ENCODE measurements at places on chromosomes 2 and 18.

- DNase-seq, result peak; percentile 58
Measured at GRCh38 chr2:102736110-102736409, 25.8 kb upstream of the TMEM182 start.

DNA sequence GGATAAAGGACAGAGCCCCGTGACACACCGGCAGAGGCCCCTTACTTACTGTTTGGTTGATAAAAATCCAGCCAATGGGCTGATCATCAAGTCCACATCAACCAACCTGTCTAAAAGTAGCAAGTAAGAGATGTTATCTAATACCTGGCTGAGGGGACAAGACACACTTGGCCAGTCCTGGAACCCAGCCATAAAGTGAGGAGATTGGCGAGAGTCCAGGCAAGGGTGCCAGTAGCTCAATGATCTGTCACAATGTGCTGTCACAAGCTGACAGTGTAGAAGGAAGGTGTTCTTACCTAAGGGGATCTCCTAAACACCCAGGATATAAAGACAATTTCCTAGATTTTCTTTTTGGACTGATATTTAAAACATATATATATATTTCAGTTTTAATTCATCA, 61.7 kb upstream of the IL1R2 start:
- DNase-seq, result no peak

GRCh38 chr18:6370410-6370809, 44.3 kb downstream of the L3MBTL4 start:
- peak; percentile 29 for DNase-seq

DNA sequence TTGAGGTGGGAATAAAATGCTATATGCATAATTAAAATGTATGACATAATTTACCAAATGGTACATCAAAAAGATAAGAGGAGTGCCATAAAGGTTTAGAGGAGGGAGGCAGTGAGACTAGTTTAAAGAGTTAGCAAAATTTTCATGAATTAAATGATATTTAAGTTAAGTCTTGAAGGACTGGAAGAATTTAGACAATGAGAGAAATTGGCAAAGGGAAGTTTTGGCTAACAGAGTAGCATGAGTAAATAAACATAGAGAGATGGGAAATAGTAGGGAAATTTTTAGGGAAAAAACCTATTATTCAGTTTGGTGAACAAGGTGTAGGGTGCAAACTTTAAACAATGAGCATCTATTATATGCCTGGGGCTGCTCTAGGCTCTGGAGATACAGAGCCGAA, 68.8 kb downstream of the CAVIN2 start:
- no peak for DNase-seq

DNA sequence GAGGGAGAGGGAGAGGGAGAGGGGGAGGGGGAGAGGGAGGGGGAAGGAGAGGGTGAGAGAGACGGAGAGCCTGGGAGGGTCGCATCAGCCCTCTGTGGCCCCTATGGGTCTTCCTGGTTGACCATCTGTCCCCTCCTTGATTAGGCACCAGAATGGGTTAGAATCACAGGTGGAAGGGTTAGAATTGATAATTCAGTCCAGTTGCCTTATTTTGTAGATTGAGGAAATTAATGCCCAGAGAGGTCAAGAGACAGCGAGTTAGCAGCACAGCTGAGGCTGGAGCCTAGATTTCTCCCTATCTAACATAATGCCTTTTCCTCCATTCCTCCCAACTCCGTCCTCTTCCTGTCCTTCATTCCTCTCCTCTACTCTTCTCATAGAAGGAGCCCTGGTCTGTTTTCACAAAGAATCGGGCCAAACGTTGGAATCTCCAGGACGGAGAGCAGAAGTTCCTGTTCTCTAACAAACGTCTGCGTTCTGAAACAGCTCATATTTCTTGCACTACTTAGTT, 338 bp upstream of the THUMPD2 start:
- no peak for DNase-seq

DNA sequence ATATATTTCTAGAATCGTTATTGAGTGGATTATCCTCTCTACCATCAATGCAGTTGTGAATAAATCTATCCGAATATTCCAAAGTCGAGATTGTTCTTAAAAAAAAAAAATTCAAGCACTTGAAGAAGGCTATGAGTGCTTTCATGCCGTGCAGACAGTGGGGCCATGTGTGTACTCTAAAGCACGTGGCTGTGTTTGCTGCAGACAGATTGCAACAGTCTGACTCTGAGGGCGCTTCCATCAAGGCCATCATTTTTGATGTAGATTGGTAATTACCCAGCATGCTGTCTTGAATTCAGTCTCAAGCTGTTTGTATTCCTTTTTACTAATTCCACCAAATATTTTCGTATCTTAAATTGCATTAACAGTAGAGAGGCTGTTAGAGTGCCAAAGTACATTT, 325.9 kb upstream of the LINC00305 start:
- DNase-seq, result no peak

GRCh38 chr18:75492852-75493251, 65.3 kb upstream of the SMIM21 start:
- no peak for DNase-seq

GRCh38 chr18:54127759-54128378, 96.6 kb downstream of the MBD2 start:
- DNase-seq, result peak; percentile 54

- DNase-seq, result no peak
Measured at GRCh38 chr2:86072271-86072858, 33.3 kb downstream of the POLR1A start.

- no peak for DNase-seq
Measured at GRCh38 chr2:186445506-186445905, 40.6 kb upstream of the ZC3H15 start.

GRCh38 chr2:193818801-193819499, 1624.2 kb upstream of the TMEFF2 start:
- no peak for DNase-seq

- no peak for DNase-seq
Measured at GRCh38 chr18:36628435-36629137, 200.2 kb downstream of the TPGS2 start.

DNA sequence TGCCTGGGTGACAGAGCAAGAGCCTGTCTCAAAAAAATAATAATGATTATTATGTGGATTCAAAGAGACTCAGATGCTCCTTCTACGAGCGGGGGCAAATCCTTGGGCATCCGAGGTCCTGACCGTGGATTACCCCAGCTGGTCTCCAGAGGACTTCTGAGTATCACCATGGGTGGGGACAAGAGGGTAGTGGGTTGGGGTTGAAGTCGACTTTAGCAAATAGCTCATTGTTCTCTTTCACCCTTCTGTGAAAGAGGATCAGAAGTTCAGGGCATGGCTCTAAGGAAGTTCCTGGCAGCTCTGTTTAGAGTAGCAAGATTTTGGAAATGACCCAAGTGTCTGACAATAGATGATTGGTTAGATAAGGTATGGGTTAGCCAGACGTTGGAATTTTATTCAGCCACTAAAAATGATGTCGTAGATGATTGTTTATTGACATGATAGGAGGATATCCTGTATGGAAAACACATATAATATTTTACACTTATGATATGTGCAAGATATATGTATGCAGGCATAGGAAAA, 59.0 kb upstream of the SPRED2 start:
- no peak for DNase-seq

DNA sequence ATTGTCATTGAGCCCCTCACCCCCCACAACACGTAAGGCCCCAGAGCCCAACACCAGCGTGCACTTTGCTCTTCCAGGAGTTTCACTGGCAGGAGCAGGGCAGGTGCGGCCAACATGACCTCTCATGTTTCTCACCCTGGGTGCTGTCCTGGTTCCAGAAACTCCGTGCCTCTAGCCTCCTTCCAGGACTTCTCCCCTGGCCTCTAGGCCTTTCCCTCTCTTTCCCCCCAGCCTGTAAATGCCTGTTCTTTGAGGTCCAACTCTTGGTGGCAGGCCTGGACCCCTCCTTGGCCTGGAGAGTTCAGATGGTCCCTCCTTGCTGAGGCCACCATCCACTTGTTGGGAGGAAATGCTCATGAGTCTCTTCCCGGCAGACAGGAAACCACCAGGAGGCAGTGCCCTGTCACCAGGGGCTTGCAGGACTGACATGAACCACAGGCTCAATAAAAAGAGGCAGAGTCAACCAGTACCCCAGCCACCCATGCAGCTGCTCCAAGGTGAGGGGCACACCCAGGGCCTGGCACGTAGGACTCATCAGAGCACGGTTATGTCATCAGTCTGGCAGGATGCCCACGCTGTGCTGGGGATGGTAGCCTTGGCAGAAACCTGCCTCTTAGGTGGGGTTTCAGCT, 1.5 kb downstream of the MALL start:
- DNase-seq, result peak; percentile 14

- DNase-seq, result no peak
Measured at GRCh38 chr18:31651369-31651768, 33.0 kb downstream of the B4GALT6 start.

- DNase-seq, result no peak
Measured at GRCh38 chr18:55477860-55478581, 110.0 kb downstream of the TCF4 start.

DNA sequence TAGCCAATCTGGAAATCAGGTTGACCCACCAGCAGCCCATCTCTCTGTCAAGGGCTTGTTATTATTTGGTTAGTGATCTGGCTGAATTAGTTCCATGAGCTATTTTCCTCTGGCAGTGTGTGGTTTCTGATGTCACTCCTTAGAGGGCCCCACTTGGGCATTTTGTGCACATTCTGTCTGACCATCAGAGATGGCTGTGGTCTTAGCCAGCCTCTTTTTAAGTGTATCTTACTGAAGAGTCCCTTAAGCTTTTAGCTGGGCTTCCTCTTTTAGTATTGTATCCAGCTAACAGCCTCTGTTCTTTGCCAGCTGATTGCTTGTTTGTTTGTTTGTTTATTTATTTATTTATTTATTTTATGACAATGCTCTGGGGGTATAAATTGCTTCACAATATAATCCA, 951.1 kb upstream of the CNTNAP5 start:
- DNase-seq, result no peak

GRCh38 chr2:68828887-68829708, 42.1 kb downstream of the BMP10 start:
- DNase-seq, result no peak

DNA sequence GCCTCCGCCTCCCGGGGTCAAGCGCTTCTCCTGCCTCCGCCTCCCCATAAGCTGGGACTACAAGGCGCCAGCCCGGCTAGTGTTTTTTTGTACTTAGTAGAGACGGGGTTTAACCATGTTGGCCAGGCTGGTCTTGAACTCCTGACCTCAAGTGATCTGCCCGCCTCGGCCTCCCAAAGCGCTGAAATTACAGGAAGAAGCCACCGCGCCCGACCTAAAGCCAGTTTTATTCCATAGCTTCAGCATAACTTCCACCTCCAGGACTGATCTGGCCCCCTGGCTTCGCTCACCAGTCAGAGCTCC, 783 bp upstream of the TXNL4A start:
- DNase-seq, result no peak

DNA sequence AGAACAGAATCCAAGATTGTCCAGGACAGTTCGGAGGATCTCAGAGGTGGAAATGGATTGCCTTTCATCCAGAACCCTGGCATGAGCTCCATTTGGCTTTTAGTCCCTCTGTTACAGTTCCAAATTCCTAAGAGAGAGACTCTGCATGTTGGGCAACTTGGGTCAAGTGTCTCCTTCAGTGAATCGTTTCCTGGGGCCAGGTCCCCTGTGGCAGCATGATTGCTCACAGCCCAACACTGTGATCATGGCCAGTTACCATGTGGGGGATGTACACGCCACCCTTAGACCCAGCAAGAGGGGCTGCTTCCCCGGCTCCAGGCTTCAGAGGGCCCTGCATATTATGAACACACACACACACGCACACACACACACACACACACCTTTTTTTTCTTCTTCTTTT, 118.6 kb upstream of the GLI2 start:
- DNase-seq, result no peak

GRCh38 chr2:25383806-25384205, 42.1 kb upstream of the DNMT3A start:
- DNase-seq, result no peak

DNA sequence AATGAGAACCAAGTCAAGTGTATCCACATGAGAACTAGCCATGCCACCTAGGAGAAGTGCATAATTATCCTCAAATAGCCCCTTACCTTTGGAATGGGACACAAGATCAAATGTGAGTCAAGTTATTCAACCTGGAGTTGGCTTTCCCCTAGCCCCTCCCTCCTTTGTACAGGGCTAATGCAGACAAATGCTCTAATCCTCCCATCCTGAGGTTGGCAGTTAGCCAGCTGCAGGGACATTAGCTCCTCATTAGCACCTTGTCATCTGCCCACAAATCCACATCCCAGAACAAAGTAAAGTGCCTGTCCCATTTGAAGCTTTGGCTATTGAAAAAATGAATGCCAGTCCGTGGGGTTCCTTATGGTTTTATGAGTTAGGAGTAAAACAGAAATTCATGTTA, 294.1 kb upstream of the FANCL start:
- peak; percentile 70 for DNase-seq

- DNase-seq, result no peak
Measured at GRCh38 chr2:168740360-168740759, 62.1 kb upstream of the NOSTRIN start.
